Activated CD8-positive, alpha-beta memory T cell treated with anti-CD3 and anti-CD28 coated beads for 1 hour (primary cell): ENCODE measurements at places on chromosomes 6 and 20.

- no peak for DNase-seq
These were observed 3.0 kb downstream of the ADGRF4 start for GRCh38 chr6:47701363-47701762.

- DNase-seq, result no peak
These were observed 64.9 kb upstream of the CITED2 start for GRCh38 chr6:139439349-139439748.

- DNase-seq, result no peak
These were observed 67.2 kb downstream of the PKIB start for GRCh38 chr6:122677406-122677805.

GRCh38 chr6:155106456-155107115 lies 111.5 kb downstream of the TIAM2 start:
- DNase-seq, result no peak

GRCh38 chr6:24549674-24550353 lies 55.0 kb downstream of the ALDH5A1 start:
- no peak for DNase-seq
